ENCODE measurements at places on chromosomes 5 and 9. TPM values are rescaled to one million over a fixed set of nuclear protein-coding genes. Genes with fewer than 3 reads are reported as not detected.
A peak's percentile ranks its signal among the peaks of the same experiment; 100 is the strongest.

GRCh38 chr9:83665580-83666200 lies 42.1 kb downstream of the UBQLN1 start:
- H3K36me3 ChIP-seq, result peaks cover 93% of the 10 kb centered on the region
- H3K27ac ChIP-seq, result peak overlapping the region; percentile 66
- H3K27me3 ChIP-seq, result no peaks in the 10 kb centered on the region
- DNase-seq, result no peak
- H3K4me3 ChIP-seq, result no peak overlapping the region

DNA sequence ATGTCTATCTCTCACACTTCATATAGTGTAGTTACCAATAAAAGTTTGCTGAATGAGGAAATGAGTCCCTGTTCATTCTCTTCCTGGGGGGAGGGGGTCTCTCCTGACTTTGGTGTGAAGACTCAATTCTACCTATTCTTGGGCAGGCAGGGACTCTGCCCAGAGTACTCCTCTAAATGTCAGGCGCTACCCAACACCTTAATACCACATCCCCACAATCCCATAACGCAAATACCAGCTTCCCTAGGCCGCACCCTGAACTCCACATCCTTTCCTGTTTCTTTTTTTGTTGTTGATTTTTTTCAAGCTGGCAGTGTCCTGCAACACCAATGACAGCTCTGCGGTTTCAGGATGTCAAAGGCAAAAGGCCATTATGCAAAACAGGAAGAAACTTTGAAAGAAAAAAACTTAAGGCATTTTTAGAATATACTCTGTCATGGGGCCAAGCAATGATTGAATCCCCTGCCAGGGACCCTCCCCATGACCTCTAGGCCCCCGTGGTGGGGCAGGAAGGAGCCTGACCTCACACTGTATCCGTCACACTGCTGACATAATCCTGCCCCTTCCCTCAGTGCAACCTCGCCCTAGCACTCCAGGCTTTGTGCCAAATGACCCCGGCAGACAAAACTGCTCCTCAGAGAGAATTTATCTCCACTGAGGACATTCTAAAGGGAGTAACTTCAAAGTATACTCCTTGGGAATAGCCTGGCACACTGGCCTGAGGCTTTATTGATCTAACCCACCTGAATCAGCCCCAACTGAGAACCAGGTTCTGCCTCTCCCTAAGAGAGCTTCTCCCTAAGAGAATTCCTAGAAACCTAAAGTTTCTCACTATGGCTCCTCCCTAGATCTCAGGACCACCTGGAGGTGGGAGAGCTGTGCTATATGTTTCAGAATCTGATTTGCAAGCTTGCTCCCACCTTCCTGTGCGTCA lies 8.0 kb downstream of the B4GALT1 start:
- H3K27me3 ChIP-seq, result no peaks in the 10 kb centered on the region
- peaks cover 91% of the 10 kb centered on the region for H3K4me1 ChIP-seq
- peaks cover 3% of the 10 kb centered on the region for H3K36me3 ChIP-seq
- DNase-seq, result peak; percentile 77
- H3K27ac ChIP-seq, result peak overlapping the region; percentile 96
- peak overlapping the region; percentile 87 for H3K4me3 ChIP-seq

- no peak for DNase-seq
- H3K36me3 ChIP-seq, result no peaks in the 10 kb centered on the region
- H3K27ac ChIP-seq, result no peak overlapping the region
- no peaks in the 10 kb centered on the region for H3K27me3 ChIP-seq
- H3K4me1 ChIP-seq, result peaks cover 15% of the 10 kb centered on the region
Measured at GRCh38 chr9:129253803-129254381, 75.8 kb upstream of the IER5L start.

Gene CDH6
- not detected for total RNA-seq

Gene SPAAR
- not detected for total RNA-seq

Gene PRR7
- total RNA-seq, result 7.7 TPM
